ENCODE measurements at places on chromosomes 11 and 22.

DNA sequence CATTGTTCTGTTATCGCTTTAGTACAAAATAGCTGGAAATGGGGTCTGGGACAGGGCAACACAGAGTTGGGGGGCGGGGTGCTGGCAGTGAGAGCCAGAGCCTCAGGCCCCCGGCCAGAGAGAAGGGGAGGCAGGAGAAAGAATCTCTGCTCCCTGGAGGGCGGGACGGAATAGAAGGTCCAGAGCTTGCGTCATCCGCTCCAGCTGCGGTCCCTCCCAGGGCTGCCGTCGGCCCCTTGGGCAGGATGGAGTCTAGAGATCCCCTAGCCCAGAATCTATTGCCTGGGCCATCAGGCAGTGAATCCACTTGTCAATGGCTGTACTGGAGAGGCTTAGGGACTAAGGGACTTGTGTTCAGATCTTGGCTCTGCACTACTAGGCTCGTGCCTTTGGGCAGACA is 5.0 kb downstream of the TP53I11 start:
- no peak for DNase-seq

- DNase-seq = no peak
These were observed 22.1 kb upstream of the MMP7 start for GRCh38 chr11:102552447-102553194.

- no peak for DNase-seq
These were observed 47.7 kb downstream of the COMMD9 start for GRCh38 chr11:36241497-36241896.

DNA sequence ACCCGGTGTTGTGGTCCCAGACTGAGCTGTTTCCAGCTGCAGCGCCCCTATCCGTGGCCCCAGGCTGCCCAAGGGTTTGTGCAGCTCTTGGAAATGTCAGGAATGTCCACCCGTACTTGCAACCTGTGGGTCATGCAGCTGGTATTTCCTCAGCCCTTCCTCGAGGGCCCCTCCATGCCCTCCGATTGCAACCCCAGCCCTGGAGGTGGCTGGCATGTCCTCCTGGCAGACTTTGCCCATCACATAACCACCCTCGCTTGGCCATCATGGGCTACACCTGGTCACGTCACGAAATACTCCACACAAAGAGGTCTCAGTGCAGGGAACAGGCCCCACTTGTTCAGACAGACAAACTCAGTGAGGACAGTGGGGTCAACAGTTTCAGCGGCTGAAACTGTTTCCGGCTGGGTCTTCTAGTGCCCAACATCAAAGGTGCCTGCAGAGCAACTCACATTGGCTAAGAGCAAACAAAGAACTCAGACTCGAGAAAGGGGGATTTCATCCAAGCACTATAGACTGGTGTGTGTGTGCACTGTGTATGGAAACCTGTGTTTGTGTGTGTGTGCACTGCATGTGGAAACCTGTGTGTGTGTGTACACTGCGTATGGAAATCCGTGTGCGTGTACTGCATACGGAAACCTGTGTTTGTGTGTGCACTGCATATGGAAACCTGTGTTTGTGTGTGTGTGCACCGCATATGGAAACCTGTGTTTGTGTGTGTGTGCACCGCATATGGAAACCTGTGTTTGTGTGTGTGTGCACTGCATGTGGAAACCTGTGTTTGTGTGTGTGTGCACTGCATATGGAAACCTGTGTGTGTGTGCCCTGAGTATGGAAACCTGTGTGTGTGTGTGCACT is 72.8 kb upstream of the CCND1 start:
- no peak for DNase-seq

GRCh38 chr11:61007383-61007955 is 36.0 kb downstream of the CD6 start:
- DNase-seq = no peak

DNA sequence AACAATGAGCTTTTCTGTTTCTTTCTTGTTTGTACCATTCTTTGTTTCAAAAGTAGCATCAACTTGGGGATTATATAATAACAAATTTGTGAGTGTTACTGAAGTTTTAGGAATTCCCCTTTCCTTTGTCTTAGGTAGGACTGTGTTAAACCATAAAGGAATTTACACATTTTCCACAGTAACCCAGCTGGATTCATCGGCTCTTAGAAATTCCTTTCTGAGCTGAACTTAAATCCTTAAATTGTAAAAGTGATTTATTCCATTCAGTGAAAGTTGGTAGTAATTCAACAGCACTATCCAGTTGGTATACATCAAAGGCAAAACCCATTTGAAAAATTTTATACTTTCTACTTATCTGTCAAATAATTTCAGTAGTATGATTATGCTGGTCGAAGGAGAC is 11.8 kb downstream of the EMSY start:
- no peak for DNase-seq

GRCh38 chr11:17801166-17801565 is 66.6 kb downstream of the KCNC1 start:
- DNase-seq = no peak

DNA sequence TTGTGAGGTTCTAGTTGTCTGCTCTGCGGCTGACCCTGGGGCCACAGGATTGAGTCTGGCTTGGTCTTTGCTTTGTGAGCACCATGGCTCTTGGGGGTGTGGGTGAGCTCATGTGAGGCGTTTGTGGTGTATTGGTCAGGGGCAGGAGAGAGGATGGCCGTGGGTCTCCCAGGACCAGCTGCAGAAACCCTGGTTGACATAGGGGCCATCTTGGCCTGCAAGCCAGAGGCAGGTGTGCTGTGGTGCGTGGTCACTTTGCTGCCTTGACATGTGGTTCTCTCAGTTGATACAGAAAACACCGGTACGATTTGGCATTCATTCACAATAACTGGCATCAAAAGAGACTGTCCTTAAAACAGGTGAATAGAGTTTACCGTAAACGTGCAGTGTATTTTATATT is 11.3 kb downstream of the PHRF1 start:
- no peak for DNase-seq

- no peak for DNase-seq
These were observed 4.2 kb downstream of the SGSM1 start for GRCh38 chr22:24810043-24810749.

GRCh38 chr11:94623120-94623735 is 56.1 kb downstream of the PIWIL4 start:
- peak; percentile 65 for DNase-seq

GRCh38 chr11:62707277-62707861 is at the start of the genes BSCL2 and GNG3:
Gene BSCL2 (minus strand): TSS chr11:62707424. CDS start chr11:62707195, 229 bp downstream.
Gene GNG3 (plus strand): TSS chr11:62707676. CDS start chr11:62708296, 620 bp downstream.
- no peak for DNase-seq
